Placental pericyte (primary cell): ENCODE measurements at places on chromosomes 12 and 14. TPM values are rescaled to one million over a fixed set of nuclear protein-coding genes. Genes with fewer than 3 reads are reported as not detected.

ARMH4 gene
- total RNA-seq = 0.66 and 1.9 TPM in 2 replicates

MNAT1 gene
- total RNA-seq = 39.6 and 51.4 TPM in 2 replicates

USP44 gene
- 0.22 and 0.29 TPM in 2 replicates for total RNA-seq

SLC6A13 gene
- not detected in 2 replicates for total RNA-seq

RDH12 gene
- under 0.01 TPM in 1 of 2 replicates, not detected in the other for total RNA-seq

TMPO gene
- 39.2 and 169 TPM in 2 replicates for total RNA-seq

RFLNA gene
- 3.1 and 67.8 TPM in 2 replicates for total RNA-seq

FRMD6 gene
- 263 and 546 TPM in 2 replicates for total RNA-seq

SEL1L gene
- 75.4 and 338 TPM in 2 replicates for total RNA-seq
